Esophagus mucosa (tissue), 1 donor: ENCODE measurements at places on chromosomes 1 and 21.

- no peak for ATAC-seq
Measured at GRCh38 chr1:216416488-216416887, 6.8 kb downstream of the USH2A start.

DNA sequence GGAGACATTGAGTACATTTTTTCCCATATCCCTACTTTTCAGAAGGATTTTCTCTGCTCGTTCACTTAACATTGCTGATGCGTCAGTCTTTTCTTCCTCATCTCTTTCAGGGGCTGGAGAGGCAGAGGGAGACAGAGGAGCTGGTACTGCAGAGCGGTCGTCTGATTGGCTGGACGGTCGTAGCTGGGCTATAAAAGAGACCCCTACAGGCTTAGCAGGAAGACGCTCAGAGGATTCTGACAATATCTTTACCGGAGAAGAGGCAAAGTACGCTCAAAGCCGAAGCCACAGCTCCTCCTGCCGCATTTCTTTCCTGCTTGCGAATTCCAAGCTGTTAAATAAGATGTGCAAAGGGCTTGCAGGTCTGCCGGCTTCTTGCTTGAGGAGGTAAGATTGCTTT is at the start of gene RGS4:
TSS of gene RGS4 (plus strand) at position 220 of the 400 bp plus-strand sequence. CDS start at position 344, 124 bp downstream.
- no peak for ATAC-seq

DNA sequence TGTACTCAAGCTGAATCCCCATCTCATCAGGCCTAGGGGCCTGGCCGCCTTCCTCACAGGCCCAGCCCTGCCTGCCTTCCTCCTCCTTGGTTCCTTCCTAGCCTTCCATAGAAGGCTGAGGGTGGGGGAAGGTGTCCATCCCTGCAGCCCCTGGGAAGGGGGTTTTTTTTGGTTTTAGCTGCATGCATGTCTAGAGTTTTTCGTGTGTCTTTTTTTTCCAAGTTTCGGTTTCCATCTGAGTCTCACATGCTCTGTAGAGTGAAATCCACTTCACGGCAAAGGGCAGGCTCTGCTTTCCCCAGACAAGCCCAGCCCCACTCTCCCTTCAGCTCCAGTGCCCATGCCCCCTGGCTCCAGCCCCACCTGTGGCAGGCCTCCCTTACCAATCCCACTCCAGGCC is 32.1 kb downstream of the GRHL3 start:
- ATAC-seq = no peak

- ATAC-seq = no peak
Measured at GRCh38 chr1:28579401-28579800, 12.7 kb upstream of the RAB42 start.

- peak; percentile 76 for ATAC-seq
Measured at GRCh38 chr1:150765296-150765976, at the start of gene CTSS. Gene CTSS, minus strand, starts transcription at chr1:150765778. Its CDS starts 1,015 bp downstream, at chr1:150764763.

DNA sequence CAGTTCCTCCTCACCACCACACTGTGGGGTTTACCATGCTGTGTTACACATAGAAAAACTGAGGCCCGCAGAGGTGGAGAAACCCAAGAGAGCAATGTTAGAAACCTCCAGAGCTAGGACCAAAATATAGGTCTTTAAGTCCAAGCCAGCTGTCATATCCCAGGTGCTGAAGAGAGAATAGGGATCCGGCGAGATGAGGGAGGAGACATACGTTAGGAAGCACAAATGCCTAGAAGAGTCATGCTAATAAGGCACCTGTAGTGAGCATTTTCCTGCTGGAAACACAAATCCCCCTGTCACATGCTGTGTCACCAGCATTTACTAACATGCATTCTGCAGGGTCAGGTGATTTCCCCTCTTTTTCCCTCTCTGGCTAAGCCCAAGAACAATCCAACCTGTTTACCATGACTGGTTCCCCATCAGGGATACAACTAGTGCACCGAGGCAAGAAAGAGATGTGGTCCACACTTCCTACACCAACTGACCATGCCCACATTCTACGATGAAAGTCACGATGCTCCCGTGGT is 168.6 kb upstream of the CAMK1G start:
- no peak for ATAC-seq

DNA sequence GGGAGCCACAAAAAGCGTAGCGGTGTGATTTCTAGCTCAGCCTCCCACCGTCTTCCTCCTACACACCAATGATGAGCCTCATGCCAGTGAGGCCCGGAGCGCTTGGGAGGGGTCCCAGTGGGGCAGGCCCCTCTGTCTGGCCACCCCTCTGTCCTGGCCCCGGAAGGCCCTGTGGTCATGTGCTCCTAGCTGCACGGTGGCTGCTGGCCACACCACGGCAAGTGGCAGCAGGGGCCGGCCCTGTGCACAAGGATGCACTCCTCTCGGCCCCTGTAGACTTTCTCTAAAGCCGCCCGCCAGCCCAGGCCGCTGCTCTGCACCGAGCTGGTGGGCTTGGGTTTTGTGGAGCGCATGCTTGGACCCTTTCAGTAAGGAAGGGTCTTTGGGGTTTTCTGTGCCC is 53.6 kb downstream of the KCNAB2 start:
- ATAC-seq = no peak

DNA sequence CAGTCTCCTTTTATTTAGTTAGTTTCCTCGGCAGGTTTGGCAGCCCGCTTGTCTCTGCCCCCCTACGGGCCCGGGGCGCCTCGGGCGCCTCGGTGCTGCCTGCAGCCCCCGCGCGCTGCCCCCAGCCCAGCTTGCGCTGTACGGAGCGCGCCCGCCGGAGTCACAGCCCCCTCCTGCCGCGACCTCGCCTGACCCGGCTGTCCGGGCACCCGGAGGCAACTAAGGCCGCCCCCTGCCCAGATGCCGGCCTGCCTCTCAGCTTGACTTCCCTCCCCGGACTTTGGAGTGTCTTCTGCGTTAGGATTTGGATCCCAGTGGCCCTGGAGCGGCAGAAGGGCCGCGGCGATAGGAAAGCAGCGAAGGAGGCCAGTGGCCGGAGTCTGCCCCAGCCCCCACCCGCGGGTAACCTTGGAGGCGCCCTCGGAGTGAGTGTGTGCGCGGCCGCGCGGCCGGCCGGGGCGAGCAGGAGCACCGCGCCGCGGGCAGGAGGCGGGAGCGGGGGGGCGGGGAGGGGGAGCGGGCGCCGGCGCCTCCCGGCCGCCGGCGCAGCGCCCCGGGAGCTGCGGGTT is 7.6 kb downstream of the CDKN2C start:
- ATAC-seq = peak; percentile 69

DNA sequence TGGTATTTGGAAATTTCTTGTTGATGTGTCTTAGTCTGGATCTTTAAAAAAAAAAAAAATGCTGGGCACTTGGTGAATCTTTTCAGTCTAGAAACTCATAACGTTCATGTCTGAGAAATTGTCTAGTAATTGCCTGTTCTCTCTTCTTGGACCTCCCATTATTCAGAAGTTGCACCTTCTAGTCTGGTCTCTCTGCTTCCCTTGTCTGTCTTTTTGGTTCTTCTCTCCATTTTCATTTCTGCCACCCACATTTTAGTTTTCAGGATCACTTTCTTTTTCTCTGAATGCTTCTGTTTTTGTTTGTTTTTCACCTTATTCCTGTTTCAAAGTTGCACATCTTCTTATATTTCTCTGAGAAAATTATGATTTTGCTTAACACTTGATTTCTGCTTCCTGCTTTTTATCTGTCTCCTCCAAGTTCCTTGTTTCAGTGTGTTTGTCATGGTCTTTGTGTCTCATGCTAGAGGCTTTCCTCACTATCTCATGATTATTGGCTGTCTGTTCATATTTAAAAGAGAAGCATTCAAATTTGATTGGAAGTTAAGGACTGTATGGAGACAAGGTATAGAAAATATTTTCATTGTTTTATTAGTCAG is 21.3 kb downstream of the BACE2 start:
- no peak for ATAC-seq

GRCh38 chr1:217342105-217342504 is 288.8 kb downstream of the GPATCH2 start:
- ATAC-seq = no peak

GRCh38 chr1:27225621-27226020 is 8.8 kb upstream of the WDTC1 start:
- no peak for ATAC-seq

DNA sequence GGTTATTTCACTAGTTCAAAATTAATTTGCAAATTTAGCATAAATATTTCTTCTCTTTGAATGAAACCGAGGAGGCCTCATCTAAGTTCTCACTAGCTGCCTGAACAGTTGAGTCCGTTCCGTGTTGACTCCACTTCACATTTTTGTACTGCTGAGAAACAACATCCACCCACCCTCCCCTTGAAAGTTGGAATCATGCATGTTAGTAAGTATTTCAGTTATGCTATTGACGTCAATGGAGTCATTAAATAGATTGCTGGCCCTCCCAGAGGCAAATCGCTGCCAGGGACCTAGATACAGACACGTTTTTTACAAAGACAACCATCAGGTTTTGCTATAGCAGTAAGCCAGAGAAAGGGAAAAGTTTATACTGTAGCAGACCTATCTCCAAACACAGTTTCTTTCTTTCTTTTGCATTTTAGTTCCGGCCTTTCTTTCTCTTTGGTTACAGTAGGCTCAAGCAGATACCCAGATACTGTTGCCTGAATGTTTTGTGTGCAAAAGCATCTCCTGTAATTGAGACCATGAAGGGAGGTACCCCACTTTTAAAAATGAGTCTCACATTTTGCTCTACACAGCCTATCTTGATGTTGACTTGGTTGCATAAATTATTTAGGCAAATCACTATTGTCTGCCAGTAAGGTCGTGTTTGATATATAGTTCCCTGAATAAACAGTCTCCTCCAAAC is 262.6 kb upstream of the SGIP1 start:
- ATAC-seq = peak; percentile 75

- no peak for ATAC-seq
Measured at GRCh38 chr1:248243204-248243603, 12.0 kb downstream of the OR2M4 start.

DNA sequence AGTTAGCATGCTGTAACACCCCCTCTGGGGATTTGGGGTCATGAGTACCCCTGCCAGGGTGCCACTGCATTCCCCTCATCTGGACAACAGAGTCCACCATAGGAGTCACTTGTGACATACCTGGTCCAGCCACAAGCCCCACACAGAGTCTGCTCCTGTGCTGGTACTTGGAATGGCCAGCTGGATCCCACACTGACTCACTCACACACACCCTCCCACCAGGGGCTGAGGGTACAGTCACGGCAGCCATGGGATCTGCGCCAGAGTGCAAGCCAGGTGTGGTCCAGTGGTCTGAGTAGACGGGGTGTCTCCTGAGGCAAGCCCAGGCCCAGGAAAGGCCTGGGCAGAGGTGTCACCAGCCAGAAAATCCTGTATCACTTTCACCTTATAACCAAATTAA is 67.7 kb downstream of the MRPL39 start:
- ATAC-seq = no peak

GRCh38 chr1:68051475-68051874 is 1.0 kb upstream of the DIRAS3 start:
- peak; percentile 63 for ATAC-seq

- no peak for ATAC-seq
Measured at GRCh38 chr1:24266998-24267397, 52.2 kb upstream of the GRHL3 start.

- ATAC-seq = peak; percentile 100
Measured at GRCh38 chr1:172024516-172024915, 183.2 kb downstream of the DNM3 start.

DNA sequence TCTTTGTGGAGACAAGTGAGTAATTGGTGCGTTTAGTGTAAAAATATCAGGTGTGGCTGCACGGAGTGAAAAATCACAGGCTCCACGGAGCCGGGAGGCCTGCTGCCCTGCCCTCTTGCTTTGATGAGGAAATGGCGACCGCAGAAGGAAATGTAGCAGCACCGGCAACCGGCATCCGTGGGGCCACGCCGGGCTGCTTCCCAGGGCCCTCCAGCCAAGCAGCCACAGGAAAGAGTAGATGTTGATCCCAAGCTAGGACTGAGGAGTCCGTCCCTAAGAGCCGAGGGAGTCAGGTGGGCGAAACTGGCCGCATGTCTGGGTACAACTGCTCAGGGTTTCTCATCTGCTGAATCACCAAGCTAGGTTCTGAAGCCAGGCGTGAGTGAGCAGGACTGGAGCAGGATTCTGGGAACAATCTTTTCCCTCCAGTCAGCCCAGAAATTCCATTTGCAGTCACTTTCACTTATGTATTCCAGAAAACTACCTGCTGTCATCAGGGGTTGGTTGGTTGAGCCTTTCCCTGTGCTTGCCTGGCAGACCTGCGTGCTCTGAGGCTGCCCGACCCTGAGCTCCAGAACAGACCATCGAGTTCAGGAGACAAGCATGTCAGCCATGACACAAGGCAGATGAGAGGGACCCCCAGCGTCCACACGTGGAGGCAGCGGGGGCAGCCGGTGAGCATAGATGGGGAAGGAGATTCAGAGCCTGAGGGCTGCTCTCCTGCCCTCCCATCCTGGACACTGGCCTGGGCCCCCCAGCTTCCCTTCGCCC is 5.8 kb upstream of the ITGB2 start:
- no peak for ATAC-seq

DNA sequence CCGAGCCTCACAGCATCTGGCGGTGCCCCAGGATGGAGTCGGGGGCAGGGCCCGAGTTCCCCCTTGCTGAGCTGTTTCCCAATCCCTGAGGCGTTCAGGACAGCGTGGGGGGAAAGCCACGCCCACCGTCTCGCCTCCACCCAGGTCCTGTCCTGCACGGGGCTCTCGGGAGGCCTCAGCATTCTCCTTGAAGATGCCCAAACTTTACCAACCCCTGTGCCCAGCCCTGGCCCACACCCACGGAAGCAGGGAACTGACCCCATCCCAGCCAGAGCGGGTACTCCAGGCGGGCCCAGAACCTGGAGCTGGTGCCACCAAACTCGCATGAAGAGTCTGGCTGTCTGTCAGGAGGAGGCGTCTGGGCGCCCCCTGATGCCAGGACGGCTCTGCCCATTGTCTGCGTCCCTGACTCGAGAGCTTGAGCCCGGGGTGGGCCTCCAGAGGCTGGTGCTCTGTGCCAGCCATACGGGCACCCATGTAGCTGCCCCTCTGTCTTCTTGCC is 35.3 kb upstream of the POFUT2 start:
- ATAC-seq = no peak

GRCh38 chr1:14168326-14169063 is 430.0 kb upstream of the KAZN start:
- no peak for ATAC-seq

GRCh38 chr1:185973645-185974044 is 239.5 kb downstream of the HMCN1 start:
- no peak for ATAC-seq

GRCh38 chr1:33343539-33343938 is 22.6 kb upstream of the A3GALT2 start:
- no peak for ATAC-seq

DNA sequence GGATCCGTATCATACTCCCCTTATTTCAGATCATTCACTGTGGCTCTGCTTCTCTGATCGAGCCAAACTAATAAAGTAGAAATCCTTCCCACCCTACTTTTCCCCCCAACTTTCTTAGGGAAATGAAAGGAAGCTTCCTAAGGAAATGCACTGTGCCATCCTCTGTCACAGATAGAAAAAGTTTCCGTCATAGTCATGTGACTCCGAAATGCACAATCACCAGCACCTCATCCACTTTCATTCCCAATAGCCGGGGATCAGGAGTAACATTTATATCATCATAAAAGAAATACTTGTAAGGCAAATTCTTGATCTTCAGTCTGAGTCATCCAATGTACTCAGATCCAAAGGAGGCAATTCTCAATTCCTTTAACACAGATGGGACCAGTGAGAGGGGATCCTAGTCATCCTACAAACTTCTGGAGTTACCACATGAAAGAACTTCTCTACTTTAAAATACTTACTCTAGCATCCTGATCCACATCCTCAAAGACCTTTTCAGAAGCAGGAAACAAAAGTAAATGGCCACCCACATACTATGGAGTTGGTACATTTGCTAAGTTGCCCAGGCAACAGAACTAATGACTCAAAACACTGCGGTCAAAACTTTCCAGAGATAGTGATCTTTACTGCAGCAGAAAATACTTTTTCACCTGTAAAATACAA is 97.8 kb upstream of the ZC3H11B start:
- no peak for ATAC-seq

- ATAC-seq = no peak
Measured at GRCh38 chr1:23081376-23081775, 62.1 kb downstream of the KDM1A start.
